ENCODE measurements at places on chromosomes 16 and 17.
A peak's percentile ranks its signal among the peaks of the same experiment; 100 is the strongest.

- no peak for DNase-seq
Observed at GRCh38 chr16:86671486-86672178, 93.3 kb downstream of the FOXL1 start.

DNA sequence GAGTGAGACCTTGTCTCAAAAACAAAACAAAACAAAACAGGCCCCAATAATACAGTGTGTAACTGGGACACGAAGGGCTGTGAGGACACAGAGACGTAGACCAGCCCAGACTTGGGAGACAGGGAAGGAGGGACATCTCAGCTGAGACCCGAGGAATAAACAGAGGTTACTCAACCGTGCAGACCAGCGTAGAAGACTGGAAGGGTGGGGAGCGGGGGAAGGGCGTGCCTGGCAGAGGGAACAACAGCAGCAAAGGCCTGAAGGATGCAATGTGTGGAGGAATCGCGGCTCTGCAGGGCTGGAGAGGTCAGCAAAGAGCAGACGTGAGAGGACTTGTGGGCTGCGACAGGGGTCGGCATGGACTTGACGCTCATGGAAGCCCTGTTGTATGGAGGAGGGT, 11.6 kb upstream of the CES4A start:
- DNase-seq = no peak

GRCh38 chr17:7613769-7614424, 800 bp downstream of the FXR2 start:
- DNase-seq = no peak

DNA sequence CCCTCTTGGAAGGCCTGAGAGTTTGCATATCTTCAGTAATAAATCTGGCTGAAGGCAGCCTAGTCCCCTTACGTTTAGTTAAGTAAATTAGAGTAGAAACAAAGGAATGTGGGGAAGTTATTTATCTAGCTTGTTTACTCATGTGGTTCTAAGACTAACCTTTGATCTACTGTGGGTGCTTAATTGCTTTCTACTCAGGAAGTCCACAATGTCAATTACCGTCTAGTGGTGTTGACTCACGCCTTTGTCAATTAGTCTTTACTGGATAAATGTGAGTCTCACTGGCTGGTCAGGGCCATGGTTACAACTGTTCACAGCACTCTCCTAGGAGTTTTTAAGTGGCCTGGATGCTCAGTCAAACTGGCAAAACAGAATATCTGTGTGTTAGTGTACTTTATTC, 2338.4 kb downstream of the TP53TG3F start:
- DNase-seq = no peak

DNA sequence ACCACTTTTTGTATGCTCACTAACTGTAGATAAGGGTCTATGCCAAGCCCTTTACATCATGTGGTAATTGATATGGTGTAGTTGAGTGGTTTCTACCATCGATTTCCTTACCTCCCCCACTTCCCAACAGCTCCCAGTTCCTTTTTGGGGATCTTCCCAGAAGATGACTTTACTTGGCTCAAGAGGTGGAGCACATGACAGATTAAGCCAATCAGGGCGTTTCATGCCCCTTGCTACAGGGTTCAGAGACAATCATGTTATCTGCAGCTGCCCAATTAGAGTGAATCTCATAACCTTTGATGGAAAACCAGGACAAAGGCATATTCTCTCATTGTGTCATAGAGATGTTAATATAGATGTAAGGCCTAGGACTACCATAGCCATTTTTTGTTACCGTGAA, 16.2 kb upstream of the BMERB1 start:
- DNase-seq = no peak

- DNase-seq = no peak
Observed at GRCh38 chr17:46719891-46720290, 98.6 kb downstream of the WNT3 start.

GRCh38 chr16:88014954-88015805, 63.9 kb downstream of the BANP start:
- DNase-seq = no peak

- DNase-seq = peak; percentile 93
Observed at GRCh38 chr17:58329035-58329809, 627 bp upstream of the TSPOAP1 start.

DNA sequence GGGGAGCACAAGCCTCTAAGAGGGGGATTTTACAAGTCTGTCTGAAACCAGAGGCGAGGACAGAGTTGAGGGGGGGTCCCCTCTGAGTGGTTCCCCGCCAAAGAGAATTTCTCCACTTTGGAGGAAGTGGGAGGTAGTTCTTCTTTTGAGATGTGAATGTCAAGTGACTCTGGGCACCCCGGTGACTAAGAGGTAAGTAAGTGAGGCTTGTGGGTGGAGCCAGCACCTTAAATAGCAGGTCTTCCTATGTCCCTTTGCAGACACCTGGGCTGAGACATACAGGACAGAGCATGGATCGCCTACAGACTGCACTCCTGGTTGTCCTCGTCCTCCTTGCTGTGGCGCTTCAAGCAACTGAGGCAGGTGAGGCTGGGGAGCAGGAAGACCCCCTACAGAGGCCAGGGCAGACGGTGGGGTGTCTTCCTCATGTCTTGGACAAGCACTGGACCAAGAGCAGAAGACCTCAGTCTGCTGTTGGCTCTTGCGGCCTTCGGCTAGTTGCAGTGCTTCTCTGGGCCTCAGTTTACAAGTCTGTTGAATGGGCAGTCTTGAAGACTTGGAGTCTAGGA, at the start of gene CCL22:
Gene CCL22, plus strand, starts transcription at position 257 of the 569 bp plus-strand sequence. Its CDS starts 34 bp downstream, at position 291.
- DNase-seq = no peak

GRCh38 chr17:3928406-3928805, 12.1 kb upstream of the P2RX1 start:
- DNase-seq = no peak

DNA sequence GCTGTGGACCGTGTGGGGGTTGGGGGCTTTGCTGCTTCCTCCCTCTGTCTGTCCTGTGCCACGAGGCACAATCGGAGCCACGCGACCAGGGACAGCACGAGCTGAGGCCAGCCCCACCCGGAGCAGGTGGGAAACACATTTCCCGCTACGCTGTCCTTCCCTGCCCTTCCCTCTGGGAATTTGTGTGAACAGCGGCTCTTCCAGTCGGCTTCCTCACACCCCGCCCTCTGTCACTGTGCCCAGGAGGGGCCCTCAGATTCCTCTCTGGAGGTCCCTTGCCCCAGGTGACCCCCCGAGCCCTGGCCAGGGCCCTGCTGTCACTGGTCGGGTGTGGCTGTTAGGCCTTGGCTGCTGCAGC, 19.6 kb downstream of the SPIRE2 start:
- DNase-seq = no peak

GRCh38 chr17:74737299-74738050, 419 bp downstream of the RAB37 start:
- DNase-seq = peak; percentile 64

DNA sequence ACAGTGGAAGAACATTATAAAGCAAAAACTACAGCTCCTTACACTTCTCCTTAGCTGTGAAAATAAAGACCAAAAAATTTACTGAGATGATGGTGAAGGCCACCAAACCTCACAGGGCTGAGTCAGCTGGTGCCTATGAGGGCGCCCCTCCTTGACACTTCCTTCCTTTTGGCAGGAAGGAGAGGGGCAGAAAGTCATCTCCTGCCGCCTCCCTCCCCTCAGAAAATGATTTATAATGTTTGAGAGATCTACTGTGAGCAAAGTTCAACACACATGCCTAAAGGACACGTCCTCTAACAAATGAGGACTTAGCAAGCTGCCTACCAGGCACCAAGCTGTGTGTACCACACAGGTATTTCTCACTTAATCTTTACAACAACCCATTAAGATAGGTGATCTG, 245.7 kb downstream of the PRKCA start:
- DNase-seq = peak; percentile 49

GRCh38 chr17:63649813-63650212, 27.6 kb downstream of the MAP3K3 start:
- no peak for DNase-seq

GRCh38 chr17:82839617-82840292, at the start of gene ZNF750:
TSS of gene ZNF750 (minus strand) at chr17:82840022. CDS start at chr17:82832454, 7,568 bp downstream.
- no peak for DNase-seq

DNA sequence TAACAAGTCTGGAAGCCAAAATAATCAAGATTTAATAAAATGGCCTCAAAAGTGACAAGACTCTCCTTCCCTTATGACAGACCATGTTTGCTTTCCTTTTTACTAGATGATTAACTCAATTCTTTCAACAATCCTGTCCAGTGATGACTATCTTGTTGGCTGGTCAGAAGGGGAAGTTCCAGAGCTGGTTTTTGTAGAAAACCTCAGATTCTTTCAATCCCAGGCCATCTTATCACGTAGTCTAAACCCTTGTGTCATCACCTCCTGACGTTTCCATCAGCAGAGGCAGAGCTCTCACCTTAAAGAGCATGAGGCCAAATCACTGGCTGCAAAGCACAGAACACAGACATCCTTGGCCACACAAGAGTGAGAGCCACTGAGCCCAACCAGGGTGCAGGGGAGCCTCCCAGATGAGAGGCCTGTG, 125.3 kb downstream of the ANKRD11 start:
- DNase-seq = no peak

- DNase-seq = no peak
Observed at GRCh38 chr16:12141073-12141951, 164.8 kb downstream of the SNX29 start.

DNA sequence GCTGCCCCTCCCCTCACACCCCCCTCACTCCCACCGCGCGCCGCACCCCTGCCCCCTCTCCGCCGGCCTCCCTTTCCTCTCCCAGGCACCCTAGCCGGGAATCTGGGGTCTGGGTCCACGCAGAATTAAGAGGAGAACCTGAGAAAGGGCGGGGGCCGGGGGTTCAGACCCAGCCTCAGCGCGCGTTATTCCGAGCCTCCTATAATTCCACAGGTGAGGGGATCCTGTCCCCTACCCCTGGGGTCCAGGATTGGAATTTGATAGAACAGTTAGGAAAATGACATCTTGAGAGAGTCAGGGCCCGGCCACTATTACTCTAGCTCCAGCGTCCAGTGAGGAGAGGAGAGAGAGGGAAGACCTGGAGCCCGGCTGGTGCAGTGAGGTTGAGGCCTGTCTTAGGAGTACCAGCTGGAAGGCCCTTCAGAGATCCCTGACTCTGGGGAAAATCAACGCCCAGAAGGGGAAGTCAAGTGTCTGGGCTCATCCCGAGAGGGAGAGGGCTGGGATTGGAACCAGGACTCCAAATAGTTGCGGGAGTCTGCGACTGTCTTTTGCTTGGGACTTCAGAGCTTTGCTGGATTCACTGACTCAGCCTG, 17.3 kb downstream of the GRB7 start:
- no peak for DNase-seq

DNA sequence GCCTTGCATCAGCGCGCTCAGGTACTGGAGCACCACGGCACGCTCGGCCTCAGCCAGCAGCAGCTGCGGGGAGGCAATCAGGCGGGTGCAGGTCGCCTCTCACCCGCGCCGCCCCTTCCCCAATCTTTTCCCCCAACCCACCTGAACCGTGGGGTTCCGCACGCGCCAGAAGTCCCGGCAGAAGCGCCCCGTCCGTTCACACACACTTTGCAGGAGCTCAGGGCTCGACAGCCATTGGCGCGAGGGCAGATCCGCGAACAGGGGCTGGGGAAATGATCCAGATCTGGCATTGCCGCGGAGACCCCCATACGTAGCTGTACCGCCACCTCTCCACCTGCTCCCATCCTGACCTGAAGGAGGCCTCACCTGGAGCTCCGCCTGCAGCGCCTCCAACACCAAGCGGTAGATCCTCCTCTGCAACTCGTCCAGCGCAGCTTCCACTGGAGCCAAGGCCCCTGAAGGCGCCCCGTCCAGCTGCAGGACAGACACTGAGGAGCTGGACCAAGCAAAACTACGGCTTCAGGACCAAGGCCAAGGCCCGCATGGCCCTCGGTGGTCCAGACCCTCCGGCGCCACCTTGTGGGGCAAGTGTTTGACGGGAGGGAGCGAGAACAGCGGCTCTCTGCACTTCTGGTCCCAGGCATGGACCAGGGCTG, 1.4 kb upstream of the MATCAP1 start:
- peak; percentile 91 for DNase-seq

DNA sequence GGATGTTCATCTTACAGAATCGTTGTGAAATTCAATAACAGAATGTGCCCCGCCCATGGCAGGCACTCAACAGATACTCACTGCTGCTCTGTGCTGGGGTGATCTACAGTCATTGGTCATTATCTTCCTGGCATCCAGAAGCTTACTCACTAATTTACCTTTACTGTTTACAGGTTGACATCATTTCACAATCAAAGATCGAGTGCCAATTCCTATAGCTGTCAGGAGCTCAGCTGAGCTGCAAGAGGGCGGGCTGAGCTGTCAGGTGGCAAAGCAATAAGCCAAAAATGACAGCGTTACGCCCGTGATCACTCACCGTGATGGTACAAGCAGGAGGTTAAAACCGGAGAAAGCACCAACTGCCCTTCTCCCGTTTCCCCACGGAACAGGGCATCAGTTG, 51.2 kb downstream of the LITAF start:
- no peak for DNase-seq

GRCh38 chr16:17293813-17294558, 176.8 kb downstream of the XYLT1 start:
- DNase-seq = no peak

GRCh38 chr16:85329059-85329812, 217.0 kb upstream of the CIBAR2 start:
- no peak for DNase-seq

- peak; percentile 83 for DNase-seq
Observed at GRCh38 chr16:66549284-66550131, at the start of gene TK2. TSS of gene TK2 (minus strand) at chr16:66550122. CDS start at chr16:66550061, 61 bp downstream.

GRCh38 chr16:79810449-79811189, 210.1 kb upstream of the MAF start:
- DNase-seq = no peak

DNA sequence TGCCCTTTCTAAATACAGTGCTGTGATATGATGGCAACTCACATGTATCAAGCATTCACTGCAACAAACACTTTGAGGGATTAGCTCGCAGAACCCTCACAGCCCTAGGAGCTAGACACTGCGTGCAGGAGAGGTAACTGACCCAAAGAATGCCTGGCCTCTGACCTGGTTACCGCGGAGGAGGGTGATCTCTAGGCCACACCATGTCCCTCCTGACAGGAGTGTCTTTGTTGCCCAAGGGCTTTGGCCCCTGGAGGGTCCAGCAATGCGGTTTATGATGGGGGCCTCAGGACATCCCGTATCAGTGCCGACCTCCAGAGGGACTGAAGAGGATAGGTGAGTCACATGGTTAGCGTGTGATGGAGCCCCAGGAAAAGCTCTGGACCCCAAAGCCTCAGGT, 130.6 kb downstream of the MGAT5B start:
- DNase-seq = peak; percentile 38

GRCh38 chr16:15958703-15959348, 9.4 kb downstream of the ABCC1 start:
- no peak for DNase-seq

- no peak for DNase-seq
Observed at GRCh38 chr17:51585514-51586104, 325.3 kb downstream of the UTP18 start.

GRCh38 chr17:31788571-31788946, 70.5 kb downstream of the COPRS start:
- DNase-seq = no peak

DNA sequence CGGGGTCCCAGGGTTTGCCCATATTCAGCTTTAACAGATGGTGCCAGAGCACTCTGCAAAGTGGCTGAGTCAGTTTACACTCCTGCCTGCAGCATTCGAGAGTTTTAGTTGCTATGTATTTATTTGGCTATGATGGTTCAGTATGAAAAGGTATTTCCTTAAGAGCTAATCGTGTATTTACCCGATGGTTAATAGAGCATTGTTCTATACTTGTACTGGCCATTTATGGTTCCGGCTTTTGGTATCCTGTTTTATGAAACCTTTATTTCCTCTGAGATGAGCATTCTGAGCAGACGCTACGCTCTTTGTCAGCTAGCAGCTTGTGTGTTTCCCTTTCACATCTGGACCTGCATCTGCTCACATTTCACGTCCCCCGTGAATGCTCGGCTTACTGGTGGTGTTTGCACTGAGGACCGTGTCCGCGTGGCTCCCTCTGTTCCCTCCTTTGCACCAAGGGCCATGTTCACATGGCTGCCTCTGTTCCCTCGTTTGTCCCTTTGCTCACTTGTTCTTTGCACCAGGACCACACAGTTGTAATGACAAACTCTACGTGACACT, 149.1 kb upstream of the CHMP6 start:
- no peak for DNase-seq

All from activated T-cell treated with anti-CD3 and anti-CD28 coated beads, Interleukin-2, amount 50 U/mL, for 24 hours (primary cell).